Stimulated activated CD8-positive, alpha-beta memory T cell treated with anti-CD3 and anti-CD28 coated beads, Interleukin-7, amount 100 ng/mL, for 1 hour (primary cell): ENCODE measurements at places on chromosomes 2 and 18.

DNA sequence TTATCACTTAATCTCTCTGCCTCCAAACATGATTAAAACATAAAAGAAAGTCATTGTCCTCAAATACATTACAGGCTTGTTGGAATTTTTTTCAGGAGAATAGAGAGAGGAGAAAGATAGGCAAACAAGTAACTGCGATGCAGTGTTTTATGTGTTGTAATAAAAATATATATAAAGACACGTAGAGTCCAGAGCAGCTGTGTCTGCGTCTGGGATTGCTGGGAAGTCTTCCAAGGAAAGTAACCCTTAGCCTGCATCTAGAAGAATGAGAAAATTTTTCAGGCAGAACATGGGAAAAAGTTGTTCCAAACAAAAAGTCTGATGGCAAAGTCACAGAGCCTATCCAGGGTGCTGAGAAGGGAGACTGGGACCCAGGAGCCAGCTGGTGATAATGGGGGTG is 91.8 kb upstream of the ST6GAL2 start:
- DNase-seq = no peak

DNA sequence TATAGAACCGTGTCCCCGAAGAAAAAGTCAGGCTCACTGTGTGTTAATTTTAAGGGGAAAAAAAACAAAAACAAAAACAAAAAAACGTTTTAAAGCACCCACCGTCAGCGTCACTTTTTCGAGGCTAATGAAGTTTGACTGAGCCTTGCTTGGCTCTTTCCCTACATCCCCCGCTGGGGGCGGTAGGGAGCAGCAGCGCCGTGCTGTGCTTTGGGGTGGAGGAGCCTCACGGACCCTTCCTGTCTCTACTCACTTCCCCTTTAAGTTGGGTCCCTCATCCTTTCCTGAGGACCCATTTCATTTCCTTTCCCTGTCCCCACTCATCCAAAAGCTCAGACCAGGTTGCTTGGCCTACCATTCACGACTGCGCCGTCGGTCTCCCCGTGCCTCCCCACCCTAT is 82.8 kb upstream of the RPL31 start:
- no peak for DNase-seq

- DNase-seq = no peak
These were observed 10.7 kb downstream of the CXCR1 start for GRCh38 chr2:218155953-218156479.

- DNase-seq = no peak
These were observed 32.8 kb downstream of the GRHL1 start for GRCh38 chr2:9984217-9984739.

DNA sequence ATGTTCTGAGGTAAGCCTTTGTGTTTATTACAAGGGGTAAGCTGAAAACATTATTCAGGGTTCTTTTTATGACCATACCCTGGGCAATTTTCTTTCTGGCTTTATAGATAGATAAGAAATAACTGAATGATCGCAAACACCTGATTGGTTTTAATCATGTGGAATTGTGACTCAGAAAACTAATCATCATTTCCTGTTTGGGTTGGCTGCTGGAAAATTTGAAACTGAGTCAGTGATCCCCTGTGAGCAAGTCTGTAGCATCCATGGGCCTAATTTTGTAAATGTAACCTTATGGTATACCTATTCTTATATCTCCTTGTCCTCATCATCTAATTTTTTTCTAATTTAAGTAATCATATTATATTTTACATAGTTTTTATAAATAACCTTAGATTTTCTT is 34.3 kb downstream of the CCDC68 start:
- no peak for DNase-seq
